ENCODE measurements at places on chromosomes 2 and 18.

DNA sequence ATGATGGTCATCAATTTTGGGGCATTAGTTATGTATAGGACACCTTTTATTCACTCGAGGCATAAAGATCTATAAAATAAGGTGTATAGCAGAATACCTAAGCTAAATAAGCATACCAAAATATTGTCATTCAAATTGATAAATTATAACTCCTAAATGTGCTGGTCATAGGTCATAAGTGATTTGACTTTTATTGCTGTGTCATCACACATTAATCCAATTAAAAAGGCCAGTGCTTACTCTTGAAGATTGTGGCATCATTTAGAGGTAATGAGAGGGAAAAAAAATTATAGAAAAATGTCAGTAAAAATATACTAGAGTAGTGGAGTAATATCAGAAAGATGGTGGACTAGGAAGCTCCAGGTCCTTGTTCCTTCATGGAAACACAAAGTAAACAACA, 346.9 kb upstream of the LRRTM1 start:
- no peak for DNase-seq

DNA sequence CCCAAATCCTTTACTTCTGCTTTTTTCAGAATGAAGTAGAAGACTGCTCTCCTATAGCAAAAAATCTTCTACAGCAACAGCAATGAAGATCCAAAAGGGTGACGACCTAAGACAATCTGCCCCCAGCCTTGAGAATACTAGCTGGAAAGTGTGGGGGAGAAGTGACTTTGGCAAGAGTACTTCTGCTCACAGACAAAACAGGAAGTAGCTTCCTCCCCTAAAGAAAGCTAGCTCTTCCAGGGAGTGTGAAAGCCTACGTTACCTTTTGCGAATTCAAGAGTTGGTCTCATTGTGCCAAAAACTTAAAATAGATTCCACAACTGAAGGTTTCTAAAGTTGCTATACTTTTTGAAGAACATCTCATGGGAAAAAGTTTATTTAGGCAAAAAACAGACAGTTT, 1069.2 kb upstream of the CHAC2 start:
- DNase-seq: no peak

- no peak for DNase-seq
Observed at GRCh38 chr18:42185486-42185885, 230.5 kb downstream of the PIK3C3 start.

DNA sequence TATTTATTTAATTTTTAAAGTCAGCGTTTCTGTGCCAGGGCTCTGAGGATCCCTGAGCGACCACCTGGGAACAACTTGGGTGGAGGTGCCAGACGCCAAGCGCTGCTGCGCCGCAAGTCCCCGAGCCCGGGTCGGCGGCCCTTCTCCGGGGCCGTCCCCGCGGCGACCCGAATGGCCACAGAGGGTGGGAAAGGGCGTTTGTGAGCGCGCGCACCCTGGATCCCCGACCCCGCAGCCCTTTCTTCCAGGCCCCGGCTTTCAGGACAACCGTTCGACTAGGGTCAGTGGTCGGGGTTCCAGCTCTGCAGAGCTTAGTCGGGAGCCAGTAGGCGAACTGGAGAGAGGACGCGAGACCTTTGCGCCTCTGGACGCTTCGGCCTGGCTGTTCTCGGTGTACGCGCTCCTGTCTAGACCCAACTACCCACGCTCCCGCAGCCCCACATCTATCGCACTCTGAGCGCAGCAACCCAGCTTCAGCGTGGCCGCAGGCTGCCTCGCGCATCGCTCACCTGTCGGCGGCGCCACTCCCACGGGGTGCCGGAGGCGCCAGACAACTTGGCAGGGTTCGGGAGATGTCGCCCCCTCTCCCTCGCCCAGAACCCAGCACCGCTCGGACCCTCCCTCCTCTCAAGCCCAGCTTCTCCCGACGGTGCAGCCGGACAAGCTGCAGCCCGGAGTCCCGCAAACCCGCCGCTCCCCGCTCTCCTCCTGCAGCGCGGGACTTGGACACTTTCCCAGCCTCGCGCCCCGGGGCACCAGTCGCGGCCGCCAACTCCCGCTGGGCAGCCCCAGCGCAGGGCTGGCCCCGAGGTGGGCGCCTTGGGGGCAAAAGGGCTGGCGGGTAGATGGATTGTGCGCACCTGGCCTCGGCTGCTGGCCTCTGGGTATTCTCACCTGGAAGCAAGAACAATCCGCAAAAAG, 758 bp downstream of the LYPD1 start:
- no peak for DNase-seq

GRCh38 chr2:16270441-16270840, 330.1 kb downstream of the MYCN start:
- no peak for DNase-seq

GRCh38 chr2:99988599-99988998, 153.8 kb downstream of the AFF3 start:
- DNase-seq: no peak

- no peak for DNase-seq
Observed at GRCh38 chr2:47277987-47278386, 122.9 kb upstream of the STPG4 start.

DNA sequence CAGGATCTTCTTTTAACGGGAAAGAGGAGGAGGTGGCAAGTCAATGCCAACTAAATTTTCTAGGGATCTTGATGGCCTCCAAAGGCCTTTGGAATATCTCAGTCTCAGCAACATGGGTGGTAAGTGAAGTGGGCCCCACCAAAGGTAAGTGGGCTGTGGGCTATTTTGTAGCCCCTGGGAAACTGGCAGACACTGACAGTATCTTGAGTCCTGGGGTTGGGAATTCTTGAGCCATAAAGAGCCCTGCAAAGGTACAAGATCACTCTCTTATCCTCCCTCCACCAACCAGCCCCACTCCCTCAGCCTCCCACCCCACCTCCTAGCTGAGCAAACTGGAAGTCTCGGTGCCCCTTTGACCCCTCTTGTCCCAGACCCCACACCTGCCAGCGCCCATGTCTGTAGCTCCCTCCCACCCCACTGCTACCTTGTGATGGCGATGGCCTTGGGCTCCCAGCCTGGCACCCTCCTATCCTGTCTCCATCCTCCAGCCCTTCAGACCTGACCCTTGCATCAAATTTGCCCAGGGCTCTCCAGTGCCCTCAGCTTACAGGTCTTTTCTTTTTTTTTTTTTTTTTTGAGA, 8.5 kb downstream of the ATP6V1B1 start:
- no peak for DNase-seq

DNA sequence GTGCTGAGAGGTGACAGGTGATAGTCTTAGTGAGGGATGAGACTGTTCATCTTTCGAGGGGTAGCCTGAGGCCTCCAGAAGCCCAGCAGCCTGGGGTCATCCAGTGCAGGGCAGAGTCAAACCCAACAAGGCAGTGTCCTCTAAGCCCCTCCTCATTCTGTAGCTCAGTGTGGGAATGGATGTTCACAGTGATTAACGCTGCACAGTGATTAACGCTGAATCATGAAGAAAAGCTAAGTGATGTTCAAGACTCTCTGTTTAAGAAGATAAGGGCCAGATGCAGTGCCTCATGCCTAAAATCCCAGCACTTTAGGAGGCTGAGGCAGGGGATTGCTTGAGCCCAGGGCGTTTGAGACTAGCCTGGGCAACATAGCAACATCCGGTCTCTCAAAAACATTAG, 56.3 kb upstream of the LAPTM4A start:
- DNase-seq: no peak

DNA sequence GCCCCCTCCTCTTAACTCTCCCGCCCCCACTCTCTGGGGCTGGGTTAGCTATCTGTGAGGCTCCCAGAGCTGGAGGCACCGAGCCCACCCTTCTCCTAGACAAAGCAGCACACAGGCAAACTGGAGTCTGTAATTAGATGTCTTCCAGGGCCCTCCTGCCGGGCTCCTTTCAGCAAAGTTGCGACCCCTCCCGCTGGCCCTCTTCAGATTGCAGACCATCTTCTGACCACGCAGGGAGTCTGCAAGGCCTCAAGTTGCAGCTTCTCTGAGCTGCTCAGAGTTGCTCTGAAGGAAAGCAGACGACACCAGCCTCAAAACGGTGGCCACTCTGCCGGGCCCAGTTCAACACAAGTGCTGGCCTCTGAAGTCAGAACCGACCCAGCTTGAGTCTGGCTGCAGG, 228.4 kb upstream of the COPS8 start:
- no peak for DNase-seq

DNA sequence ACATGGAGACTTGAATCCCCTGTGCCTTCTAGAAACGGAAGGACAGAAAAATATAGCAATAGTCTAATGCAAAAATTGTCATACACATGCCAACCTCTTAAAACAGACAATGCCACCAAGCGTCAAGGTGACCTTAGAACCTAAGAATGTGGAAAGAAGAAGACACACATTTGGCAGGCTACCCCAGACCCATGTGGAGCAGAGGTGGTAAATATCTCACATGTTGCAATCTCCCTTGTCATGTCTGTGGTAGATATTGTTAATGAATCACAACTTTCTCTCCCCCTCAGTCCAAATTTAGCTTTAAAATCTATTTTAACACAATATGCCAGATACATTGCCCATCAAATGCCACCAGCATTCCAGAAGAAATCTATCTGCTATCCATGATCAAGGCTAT, 137.4 kb downstream of the HNMT start:
- no peak for DNase-seq

GRCh38 chr2:65539633-65540032, 107.2 kb upstream of the SPRED2 start:
- DNase-seq: no peak

- DNase-seq: no peak
Observed at GRCh38 chr2:217901835-217902378, 100.9 kb downstream of the TNS1 start.

DNA sequence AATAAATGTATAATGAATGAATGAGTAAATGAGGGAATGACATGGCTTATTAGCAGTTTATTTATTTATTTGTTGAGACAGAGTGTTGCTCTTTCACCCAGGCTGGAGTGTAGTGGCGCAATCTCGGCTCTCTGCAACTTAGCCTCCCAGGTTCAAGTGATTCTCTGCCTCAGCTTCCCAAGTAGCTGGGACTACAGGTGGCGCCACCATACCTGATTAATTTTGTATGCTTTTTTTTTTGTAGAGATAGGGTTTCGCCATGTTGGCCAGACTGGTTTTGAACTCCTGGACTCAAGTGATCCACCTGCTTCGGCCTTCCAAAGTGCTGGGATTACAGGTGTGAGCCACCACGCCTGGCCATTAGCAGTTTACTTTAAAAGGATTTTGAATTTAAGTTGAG, 100.3 kb upstream of the CAVIN2 start:
- DNase-seq: no peak
